ENCODE measurements at places on chromosomes 16 and 17. TPM values are rescaled to one million over a fixed set of nuclear protein-coding genes. Genes with fewer than 3 reads are reported as not detected.

Gene CBFA2T3
- total RNA-seq, result 12.0 TPM

Gene KRTAP4-5
- not detected for total RNA-seq

Gene KRT32
- total RNA-seq, result not detected

Gene PKMYT1
- 1.2 TPM for total RNA-seq

Gene BAHCC1
- total RNA-seq, result 13.1 TPM

Gene MYCBPAP
- 0.83 TPM for total RNA-seq

Gene SNF8
- total RNA-seq, result 95.7 TPM

Measured in heart left ventricle (tissue), 16 donors.